ENCODE measurements at places on chromosomes 3 and 15. TPM values are rescaled to one million over a fixed set of nuclear protein-coding genes. Genes with fewer than 3 reads are reported as not detected.

DNA sequence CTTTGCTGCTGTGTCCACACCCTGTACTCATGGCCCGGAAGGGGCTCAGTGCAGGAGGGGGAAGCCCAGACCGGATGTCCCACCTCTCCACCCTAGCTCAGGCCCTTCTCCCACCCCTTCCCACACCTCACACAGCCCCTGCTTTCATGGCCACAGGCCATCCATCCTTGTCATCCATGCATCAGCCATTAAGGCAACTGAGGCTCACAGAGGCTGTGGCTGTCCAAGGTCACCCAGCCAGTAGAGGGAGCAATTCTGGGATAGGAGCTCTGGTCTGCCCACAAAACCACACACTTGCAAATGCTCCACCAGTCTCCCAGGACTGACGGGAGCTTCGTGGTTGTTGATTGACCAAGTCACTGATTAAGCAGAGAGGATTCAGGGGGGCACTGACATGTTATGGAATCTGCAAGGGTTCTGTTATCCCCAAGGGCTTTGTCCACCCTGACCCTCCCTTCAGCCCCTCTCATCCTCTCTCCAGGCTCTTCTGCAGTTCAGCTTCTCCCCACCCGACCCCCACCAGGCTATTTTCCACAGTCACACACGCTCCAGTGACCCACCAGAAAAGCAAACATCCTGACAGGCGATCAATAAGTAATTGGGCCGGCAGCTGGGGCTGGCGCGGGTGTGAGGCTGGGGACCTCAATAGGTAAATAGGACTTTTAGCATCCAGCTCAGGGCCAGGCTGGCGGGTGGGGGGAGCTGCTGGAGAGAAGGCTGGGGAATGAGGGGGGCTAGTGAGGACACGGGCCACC is 15.1 kb downstream of the LINGO1 start:
- DNase-seq = no peak

GRCh38 chr3:42439261-42440115 is 29.1 kb upstream of the LYZL4 start:
- DNase-seq = no peak

DNA sequence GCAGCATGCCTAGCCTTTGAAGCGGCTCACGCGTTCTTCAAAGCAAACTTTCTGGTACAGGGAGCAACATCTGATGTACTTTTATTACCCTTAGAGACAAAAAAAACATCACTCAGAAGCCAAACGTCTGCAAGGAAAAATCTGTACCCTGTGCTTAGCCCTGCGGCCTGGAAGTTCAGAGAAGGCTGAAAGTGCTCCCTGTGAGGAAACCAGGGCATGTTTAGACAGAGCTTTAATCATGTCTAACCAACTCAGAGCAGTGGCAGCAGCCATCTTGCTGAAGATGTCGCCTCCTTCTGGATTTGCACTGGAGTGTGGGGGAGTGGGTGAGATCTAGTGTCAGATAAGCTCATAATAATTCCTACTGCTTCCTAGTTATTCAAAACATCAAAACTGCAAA is 170.4 kb downstream of the P3H2 start:
- DNase-seq = no peak

DNA sequence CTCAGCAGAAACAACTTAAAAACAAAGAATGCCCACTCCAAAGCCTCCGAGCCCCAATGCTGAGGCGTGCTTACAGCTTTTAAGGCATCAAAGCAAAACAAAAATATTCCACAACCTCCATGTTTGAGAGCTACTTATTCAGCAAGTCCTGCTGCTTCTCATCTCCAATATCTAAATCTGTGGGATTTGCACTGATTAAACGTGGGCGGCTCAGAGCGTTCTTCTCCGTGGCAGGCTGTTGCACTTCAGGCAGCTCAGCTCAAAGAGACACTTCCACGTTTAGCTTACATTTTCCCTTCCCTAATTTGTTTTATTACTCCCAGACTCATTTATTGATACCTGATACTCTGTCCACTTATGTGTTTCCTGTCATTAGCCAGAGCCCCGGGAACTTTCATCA is 282.6 kb upstream of the MCTP2 start:
- no peak for DNase-seq

- no peak for DNase-seq
Observed at GRCh38 chr15:74442063-74442462, 8.3 kb upstream of the SEMA7A start.

- DNase-seq = no peak
Observed at GRCh38 chr3:193978030-193978429, 157.9 kb upstream of the HES1 start.

GRCh38 chr15:89201465-89202005 is 19.8 kb downstream of the RLBP1 start:
- peak; percentile 53 for DNase-seq

DNA sequence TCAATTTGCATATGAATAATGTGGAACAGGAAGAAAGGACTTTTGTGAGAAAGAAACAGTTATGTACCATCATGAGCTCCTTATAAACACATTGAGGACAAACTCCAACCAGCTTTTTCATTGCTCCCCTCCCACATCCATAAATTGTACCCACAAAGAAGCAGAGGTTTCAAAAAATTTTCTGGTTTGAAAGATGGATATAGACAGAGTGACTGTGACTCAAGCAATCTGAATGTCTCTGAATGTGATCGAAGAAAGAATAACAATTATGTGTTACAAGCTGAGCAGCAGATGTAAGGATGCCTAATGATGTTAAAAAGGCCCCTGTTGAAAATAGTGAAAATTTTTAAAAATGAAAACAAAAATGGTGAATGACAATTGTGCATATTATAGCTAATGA is 127.4 kb downstream of the TFG start:
- DNase-seq = no peak

- no peak for DNase-seq
Observed at GRCh38 chr3:88003115-88003755, 55.6 kb downstream of the CGGBP1 start.

- DNase-seq = no peak
Observed at GRCh38 chr15:83657549-83657948, 3.6 kb downstream of the ADAMTSL3 start.

DNA sequence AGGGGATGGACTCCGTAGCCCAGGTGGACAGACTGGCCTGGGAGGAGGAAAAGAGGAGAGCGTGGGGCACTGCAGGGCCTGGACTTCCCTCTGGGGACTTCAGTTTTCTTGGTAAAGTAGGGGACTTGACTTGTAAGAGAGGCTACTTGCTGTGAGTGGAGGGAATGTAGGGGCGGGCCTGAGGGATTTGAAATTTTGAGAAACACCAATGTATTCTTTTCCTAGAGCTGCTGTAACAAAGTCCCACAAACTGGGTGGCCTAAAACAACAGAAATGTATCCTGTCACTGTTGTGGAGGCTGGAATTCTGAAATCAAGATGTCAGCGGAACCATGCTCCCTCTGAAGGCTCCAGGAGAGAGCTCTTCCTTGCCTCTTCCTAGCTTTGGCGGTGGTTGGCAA is 5.8 kb upstream of the HEG1 start:
- no peak for DNase-seq

DNA sequence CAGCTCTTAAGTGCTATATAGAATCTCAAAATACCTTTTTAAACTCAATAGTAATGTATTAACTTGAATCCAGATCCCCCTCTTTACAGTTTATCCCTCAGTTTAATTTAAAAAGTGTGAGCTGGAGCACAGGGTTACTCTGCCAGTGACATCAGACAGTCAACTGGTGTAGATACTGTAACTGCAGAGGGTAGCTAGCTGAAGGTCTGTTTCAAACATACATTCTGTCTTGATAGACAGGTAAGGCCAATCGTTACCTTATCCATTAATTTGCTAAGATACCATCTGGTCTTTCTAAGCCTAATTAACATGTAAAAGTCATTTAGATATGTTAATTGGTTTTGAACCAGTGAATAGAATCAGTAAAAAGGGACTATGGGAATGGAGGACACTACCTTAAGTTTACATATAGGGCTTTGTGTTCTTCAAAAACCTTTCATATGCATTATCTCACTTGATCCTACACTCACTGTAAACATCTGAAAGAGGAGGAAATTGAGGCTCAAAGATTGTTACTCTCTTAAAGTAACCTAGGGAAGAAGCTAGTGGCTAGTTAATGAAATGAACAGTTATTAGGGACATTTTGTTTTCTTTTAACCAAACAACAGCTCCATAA is 59.5 kb upstream of the TSPAN3 start:
- no peak for DNase-seq

DNA sequence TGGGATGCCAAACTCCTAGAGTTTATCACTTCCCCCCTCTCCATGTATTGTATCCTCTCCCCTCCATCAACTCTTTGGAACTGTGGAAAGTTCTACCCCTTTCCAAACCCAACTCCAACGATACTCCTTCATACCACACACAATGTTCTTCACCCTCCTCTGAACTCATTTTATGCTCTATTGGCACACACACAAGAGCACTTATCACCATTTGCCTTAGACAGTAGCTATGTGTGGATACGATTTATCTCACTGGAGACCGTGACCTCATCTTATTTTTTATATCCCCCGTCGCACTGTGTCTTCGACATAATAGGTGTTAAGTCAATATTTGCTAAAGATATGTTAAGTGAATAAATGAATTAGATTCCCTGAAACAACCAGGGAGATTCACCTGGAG is 316.5 kb upstream of the PROK2 start:
- DNase-seq = no peak

GRCh38 chr3:66453651-66454463 is 47.0 kb downstream of the LRIG1 start:
- DNase-seq = no peak

GRCh38 chr3:113158171-113158570 is 53.2 kb upstream of the BOC start:
- DNase-seq = no peak

DNA sequence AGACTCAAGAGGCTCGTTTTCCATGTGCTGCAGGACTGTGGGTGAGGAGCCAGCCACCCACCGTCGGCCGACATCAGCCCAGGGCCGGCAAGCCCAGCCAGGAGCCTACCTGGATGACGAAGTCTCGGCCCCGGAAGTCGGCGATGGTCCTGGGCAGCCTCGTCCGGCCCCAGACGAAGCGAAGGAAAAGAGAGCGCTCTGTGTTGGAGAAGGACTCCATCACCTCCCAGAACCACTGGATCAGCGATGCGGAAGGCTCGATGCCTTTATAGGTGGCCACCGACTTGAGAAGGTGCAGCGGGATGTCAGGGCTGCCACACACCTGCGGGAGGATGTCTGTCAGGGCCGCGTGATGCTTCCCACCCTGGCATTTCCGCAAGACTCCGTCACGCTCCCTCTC is 13.8 kb upstream of the OCA2 start:
- peak; percentile 39 for DNase-seq

DNA sequence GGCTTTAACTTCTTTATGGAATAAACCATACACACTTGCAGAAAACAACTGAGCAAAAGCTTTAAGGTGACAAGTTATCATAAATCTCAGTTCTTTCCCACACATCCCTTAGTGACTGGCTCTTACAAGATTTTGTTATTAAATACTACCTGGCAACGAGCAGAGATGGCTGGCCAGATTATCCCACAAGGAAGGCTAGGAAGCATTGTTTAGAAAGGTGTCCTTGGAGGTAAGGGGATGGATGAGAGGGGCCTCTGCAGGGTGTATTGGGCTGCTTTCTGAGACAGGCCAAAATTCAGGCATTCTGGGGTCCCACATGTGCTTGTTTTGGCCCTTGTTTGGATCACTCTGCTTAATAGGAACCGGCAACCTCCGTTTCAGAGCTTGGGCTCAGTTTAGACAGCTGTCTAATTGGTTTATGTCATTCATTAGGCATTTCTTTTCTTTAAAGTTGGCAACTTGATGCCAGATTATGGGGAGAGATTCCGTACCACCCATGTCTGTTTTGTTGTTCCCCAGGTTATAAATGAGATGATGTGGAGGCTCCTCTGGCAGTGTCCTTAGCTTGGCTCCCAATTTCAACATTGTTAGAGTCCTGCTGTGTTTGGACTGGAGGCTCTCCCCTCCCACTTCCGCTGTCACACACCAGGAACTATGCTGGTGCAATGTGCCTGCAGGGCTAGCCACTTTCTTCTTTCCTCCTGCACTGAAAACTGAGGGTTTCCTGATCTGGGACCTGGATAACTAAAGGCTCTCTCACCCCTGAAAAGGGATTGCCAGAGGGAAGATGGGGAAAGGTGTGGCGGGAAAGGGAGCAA is 121.1 kb downstream of the TPRG1 start:
- no peak for DNase-seq

- no peak for DNase-seq
Observed at GRCh38 chr15:57705746-57706404, 639 bp upstream of the POLR2M start.

DNA sequence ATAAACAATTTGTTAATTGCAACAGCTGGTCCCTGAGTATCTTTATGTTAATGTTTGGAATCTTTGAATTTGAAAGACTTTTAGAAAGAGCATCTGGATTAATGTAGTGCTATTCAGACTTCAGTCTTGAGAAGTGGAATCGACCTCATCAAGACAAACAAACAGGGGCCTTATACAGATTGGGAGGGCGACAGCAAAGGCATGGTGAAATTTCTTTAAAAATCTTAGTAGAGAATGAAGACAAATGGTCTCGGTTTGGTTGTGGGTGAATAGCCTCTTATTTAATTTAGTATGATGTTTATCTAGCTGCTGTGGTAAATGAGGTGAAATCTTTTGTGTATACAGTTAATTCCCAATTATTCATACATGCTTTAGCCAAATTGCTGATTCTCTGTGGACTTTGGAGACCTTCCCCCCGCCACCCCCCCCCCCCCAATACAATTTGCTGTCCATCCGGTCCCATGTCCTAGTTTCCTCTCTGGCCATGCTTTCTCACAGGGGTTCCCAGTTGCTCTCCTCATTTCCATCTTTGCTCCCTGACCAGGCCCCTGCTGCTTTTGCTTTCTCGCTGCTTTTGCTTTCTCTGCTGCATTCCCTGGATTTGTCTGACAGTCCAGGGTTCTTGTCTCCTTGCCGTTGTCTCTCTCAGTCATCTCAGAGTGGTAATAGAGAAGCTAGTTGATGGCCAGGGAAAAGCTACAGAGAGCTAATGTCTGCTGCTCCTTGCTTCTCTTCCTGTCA is 135.3 kb downstream of the FNDC3B start:
- DNase-seq = no peak

DNA sequence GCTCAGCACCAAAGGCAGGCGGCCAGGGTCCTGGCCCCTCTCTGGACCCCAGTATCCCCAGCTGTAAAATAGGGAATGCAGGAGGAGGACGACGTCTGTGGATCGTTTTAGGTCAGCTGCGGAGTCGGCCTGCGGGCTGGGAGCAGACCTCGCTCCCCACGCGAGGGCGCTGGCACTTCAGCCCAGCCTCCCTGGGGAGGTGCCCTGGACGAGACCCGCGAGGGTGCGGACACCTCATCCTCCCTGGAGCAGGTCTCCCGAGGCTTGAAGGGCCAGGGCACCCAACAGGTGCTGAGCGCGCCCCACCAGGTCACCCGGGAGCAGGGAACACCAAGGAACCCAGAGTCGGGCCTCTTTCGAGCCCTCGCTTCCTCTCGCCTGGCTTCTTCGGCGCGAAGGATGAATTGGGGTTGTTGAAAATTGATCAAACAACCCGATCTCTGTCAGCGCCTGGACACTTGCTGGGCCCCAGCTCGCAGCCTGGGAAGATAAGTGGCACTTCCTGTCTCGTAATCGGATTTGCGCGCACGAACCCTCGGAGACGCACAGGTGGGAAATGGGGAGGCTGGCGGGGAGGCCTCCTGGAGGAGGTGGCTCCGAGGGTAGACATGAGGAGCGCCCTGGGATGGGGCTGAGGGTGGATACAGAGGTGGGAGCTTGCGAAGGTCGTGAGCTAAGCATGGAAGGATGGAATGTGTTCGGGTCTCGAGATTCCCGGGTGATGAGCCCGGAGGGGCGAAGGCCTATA is 588 bp upstream of the VIPR1 start:
- DNase-seq = peak; percentile 67

The KBTBD12 gene
- total RNA-seq = 1.1 TPM

The DTWD1 gene
- total RNA-seq = 62.1 TPM

The PROK2 gene
- 3.0 TPM for total RNA-seq

The PP2D1 gene
- total RNA-seq = not detected

The LRTM1 gene
- total RNA-seq = not detected

The CAMP gene
- 2.0 TPM for total RNA-seq

The ADAMTS9 gene
- 185 TPM for total RNA-seq

The ABI3BP gene
- 369 TPM for total RNA-seq
